Amniotic epithelial cell (primary cell): ENCODE measurements at places on chromosomes 13 and 19.

DNA sequence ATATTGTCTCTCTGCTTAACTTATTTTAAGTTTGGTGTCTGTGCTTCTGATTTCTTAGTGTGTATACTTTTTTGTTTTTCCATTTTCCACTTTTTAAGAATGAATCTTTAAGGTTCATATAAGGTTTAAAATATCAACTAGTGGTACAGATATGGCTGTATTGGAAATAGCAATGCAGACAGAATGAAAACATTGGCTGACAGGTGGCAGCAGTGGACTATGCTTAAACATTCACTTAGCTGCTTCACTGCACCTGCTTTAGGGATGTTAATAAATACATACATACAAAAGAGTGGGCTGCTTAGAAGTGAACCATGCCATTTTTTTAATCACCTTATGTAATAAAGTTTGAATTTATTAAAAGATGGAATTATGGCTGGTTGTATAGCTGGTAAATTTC, 27.3 kb downstream of the TM9SF2 start:
- peak; percentile 14 for DNase-seq

GRCh38 chr13:95441326-95441725, 111.2 kb upstream of the CLDN10 start:
- DNase-seq: no peak

DNA sequence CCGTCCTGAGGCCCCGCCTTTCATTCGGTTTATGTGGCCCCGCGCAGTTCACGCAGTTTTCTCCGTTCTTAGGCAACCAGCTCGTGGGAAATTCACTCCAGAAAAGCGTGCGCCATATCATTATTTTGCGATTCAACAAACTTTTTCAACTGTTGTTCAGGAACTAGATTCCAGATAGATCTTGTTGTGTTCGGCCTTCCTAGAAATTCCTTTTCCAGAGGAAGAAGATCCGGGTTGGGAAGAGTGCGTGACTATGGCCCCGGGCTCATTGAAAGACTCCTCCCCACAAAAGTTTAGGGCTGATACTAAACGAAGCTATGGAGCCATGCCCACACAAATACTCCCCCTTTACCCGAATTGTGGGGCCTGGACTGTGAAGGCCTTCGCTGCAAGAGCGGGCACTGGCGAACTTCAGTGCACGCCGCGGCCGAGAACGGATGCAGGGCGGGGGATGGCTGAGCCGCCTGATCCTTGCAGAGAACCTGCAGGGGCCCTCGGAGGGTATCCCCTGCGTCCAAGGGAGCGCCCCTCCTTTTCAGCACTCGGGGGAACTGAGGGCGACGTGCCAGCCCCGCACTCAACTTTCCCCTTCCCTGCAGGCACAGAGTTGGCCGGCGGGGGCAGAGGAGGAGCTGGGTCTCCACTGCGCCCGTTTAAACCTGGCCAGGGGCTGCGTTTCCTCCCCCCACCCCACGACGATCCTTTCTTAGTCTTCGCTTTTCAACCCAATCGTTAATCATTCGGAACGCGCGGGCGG, 904 bp upstream of the SOX1 start:
- DNase-seq: no peak

DNA sequence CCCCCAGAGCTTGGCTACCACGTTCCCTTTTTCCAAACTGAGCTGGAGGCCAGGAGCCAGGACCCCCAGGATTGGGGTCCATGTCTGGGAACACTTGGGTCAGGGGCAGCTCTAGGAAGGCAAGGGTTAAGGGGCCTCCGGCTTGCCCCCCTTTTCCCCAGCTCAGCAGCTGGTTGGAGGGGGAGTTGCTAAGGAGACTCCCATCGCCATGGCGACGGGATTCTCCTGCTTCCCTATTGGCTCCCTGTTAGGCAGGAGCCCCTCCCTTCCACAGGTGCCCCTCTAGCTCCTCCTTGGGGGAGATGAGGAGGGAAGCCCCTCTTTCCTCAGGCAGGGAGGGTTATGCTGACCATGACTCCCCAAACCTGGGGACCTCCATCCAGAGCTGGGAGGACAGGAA, 33.9 kb downstream of the PDE4A start:
- peak; percentile 36 for DNase-seq

GRCh38 chr19:41893899-41894298, 10.9 kb downstream of the ARHGEF1 start:
- DNase-seq: no peak

- no peak for DNase-seq
Observed at GRCh38 chr13:21048901-21049698, 12.3 kb downstream of the LATS2 start.

DNA sequence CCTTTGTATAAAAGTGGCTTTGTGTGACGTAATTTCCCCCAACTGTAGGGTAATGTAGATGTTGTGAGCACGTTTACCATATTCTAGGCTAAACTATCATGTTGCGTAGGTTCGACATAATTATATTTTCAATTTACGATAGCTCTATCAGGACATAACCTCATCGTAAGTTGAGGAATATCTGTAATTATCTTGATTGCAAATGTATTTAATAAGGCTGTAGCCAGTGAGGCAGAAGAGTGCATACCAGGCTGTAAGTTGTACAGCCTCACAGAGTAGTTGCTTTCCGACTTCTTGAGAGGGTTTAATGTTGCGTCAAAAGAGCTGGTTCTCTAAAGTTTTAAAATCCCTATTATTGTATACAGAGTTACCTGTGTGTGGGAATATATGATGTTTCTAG, 839.4 kb upstream of the GPC6 start:
- DNase-seq: no peak

GRCh38 chr13:32116210-32116609, 84.6 kb downstream of the FRY start:
- peak; percentile 69 for DNase-seq

DNA sequence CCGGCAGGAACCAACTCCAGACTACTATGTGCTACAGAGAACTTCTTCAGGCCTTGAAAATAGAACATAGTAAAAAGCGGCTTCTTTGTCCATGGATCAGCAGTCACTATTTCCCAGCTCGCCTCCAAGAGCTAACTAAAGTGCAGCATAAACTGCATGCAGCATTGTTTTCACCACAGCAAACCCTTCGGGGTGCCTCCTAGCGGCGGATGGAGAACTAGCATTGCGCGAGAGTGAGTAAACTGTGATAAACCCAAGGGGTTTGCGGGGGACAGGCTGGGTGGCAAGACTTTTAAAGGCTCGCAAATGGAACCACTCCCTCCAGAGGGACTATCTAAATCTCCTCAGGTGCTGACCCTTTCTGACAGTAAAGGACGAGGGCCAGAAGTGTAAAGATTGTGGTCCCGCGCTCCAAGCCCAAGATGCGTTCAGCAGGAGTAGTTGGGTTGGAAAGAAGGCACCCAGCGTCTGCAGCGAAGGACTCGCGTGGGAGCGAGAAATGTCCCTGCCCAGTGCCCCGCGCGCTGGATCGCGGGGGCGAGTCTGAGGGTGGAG, 21.5 kb upstream of the SGCG start:
- DNase-seq: peak; percentile 47

DNA sequence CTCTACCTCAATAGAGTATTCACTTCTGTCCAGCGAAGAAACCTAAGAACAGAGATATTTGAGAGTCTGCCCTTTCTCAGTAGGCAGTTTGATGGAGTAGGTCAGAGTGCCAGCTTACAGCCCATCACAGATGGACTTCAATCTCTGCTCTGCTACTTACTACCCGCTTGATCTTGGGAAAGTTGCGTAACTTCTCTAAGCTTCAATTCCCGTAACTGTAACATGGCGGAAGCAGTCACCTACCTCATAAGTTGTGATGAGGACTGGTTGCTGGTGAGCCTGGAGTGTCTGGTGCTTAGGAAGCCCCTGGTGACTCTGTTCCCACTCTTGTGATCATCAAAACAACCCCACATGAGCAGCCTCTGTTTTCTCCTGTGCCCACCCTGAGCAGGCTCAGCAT, 31.0 kb downstream of the AMER2 start:
- DNase-seq: no peak

GRCh38 chr19:46065486-46066071, 24.8 kb upstream of the IGFL4 start:
- DNase-seq: peak; percentile 78

DNA sequence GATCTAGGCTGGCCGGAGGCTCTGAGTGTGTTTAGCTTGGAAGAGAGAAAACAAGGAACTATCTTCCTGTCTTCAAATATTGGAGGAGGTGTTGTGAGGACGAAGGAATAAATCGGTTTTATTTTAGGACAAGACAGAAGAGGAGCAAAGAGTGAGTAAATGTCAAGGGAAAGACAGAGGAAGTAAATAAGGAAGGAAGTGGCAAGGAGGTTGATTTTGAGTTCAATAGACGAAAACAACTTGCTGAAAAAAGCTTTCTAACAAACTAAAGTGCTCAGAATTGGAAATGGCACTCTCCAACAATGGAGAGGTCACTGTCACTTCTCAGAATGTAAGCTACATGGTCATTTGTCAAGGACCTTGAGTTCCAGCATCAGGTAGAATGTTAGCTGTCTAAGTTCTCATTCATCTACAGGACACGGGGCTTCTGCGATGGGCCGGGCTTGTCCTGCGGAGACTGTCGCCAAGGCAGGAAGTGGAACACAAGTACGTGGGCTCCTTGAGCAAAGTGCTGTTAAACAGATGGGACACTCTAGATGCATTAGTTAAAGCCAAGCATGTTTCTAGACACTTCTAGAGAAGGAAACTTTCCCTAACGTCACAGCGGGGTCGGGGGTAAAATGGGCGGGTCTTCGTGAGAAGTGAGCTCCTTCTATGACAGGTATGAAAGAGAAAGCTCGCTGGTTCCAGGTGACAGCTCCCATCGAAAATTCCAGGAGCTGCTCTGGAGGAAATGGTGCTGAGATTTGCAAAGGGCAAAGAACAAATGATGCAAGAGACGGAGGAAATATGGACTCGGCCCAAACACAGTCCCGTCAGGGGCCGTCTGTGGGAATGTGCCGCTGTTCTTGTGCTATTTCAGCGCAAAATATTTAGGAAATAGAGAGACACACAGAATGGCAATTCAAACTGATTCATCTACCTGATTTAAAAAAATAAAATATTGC, 103.9 kb upstream of the UBL3 start:
- no peak for DNase-seq

- DNase-seq: peak; percentile 72
Observed at GRCh38 chr13:46679369-46680120, 117.4 kb downstream of the ESD start.

DNA sequence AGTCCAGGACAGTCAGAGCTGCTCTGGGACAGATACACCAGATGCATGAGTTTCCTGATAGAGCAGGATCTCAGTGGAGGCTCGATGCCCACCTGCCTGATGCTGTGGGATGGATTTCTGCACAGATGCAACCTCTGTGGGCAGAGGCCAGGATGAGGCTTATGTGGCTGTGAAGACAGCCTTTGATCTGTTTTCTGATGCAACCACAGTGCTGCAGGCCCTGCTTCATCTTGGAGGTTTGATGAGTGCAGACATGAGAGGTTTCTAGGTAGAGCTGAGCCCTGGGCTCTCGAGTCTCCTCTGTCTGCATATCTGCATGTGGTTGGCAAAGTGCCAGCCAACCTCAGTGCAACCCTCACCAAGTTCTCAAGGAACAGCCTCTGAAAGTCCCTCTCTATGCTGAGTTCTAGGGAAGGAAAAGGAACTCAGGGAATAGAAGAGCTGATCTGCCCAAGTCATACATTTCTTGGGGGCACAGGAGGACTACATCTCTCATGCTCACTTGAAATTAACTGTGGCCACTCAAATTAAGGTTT, 23.1 kb upstream of the TSHZ3 start:
- no peak for DNase-seq

DNA sequence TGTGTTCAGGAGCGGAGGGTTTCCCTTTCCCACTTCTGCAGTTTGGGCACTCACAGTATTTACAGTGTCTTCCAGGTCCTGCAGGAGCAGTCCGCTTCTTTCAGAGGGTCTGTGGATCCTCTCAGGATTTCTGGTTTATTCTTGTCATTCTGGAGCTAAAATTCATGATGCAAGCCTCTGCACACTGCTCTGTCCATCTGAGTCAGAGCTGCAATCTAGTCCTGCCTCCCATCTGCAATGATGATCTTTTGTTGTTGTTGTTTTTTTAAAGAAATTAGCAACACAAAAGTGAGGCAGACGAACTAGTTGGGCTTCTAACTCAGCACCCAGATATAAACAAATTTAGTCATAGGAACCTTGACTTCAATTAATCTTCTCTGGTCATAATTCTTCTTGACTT, 86.5 kb downstream of the DLEU7 start:
- DNase-seq: peak; percentile 55

DNA sequence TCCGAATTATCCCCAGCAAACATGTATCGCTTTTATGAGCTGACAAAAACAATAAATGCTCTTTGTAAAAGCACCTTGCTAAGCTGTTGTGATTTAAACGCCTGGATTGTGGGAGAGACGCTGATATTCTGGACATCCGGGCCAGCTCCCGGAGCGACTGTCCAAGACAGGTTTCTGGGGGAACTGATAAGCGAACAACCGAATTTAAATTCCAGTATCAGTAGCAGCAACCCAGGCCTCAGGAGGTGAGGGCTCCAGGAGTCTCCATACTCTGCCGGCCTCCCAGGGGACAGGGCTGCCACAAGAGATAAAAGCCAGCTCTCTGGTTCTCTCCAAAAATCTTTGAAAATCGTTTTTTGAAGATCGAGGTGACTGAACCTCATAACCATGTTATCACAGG, 50.3 kb upstream of the VSTM2B start:
- DNase-seq: no peak

GRCh38 chr13:101654883-101655282, 202.4 kb downstream of the ITGBL1 start:
- peak; percentile 98 for DNase-seq
